ENCODE measurements at places on chromosomes 7 and 10.

DNA sequence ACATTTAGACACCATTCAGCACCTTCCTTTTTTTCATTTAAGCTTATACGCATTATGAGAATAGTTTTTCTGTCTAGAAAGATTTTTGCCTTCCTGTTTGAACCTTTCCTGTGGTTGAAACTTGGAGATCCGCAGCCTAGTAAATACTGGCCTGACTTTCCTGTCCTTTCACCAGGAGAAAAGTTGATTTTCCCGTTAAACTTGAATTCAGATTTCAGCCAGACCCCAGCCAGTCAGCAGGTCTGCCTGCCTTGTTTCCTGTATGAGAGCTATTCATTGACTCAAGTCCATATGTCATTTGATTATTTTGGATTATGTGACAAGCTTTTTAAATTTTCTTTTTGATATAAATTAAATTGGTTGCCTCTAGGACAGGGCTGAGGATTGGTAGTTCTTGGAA is 71.5 kb downstream of the EVX1 start:
- DNase-seq = peak; percentile 64

- DNase-seq = no peak
These were observed 35.2 kb downstream of the GPAM start for GRCh38 chr10:112148331-112148730.

- peak; percentile 88 for DNase-seq
These were observed 108.1 kb upstream of the FAM133B start for GRCh38 chr7:92698237-92698841.

GRCh38 chr7:26705567-26705966 is 158.8 kb downstream of the SKAP2 start:
- DNase-seq = no peak

- peak; percentile 79 for DNase-seq
These were observed 42.8 kb upstream of the GNA12 start for GRCh38 chr7:2886900-2887299.

- peak; percentile 43 for DNase-seq
These were observed 22.7 kb upstream of the TRUB1 start for GRCh38 chr10:114915294-114915693.

Data from HT-29 (cell line).